Posterior cingulate gyrus (tissue), 11 donors: ENCODE measurements at places on chromosomes 13 and 19.

- no peak for DNase-seq
Measured at GRCh38 chr13:102902789-102903347, 57.0 kb downstream of the ERCC5 start.

- no peak for DNase-seq
Measured at GRCh38 chr19:2724148-2724557, 3.0 kb upstream of the DIRAS1 start.

DNA sequence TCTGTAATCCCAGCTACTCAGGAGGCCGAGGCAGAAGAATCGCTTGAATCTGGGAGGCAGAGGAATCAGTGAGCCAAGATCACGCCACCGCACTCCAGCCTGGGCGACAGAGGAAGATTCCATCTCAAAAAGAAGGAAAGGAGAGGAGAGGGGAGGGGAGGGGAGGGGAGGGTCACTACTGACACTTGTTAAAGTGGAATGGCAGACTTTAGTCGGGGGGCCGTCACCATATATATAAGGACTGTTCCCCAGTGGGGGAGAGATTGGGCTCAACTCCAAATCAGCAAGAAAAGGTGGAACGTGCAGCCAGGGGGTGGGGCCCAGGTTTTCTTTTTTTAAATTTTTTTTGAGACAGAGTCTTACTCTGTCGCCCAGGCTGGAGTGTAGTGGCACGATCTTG lies 26.2 kb downstream of the TPT1 start:
- no peak for DNase-seq

GRCh38 chr19:18310118-18310909 lies 12.6 kb downstream of the LSM4 start:
- DNase-seq: no peak

GRCh38 chr13:75443356-75443958 lies 38.5 kb downstream of the TBC1D4 start:
- DNase-seq: no peak

- DNase-seq: no peak
Measured at GRCh38 chr13:51180853-51181511, 41.2 kb upstream of the FAM124A start.

GRCh38 chr13:91572439-91572838 lies 174.0 kb downstream of the GPC5 start:
- no peak for DNase-seq

GRCh38 chr13:27920677-27921420 lies 1.0 kb downstream of the PDX1 start:
- no peak for DNase-seq

DNA sequence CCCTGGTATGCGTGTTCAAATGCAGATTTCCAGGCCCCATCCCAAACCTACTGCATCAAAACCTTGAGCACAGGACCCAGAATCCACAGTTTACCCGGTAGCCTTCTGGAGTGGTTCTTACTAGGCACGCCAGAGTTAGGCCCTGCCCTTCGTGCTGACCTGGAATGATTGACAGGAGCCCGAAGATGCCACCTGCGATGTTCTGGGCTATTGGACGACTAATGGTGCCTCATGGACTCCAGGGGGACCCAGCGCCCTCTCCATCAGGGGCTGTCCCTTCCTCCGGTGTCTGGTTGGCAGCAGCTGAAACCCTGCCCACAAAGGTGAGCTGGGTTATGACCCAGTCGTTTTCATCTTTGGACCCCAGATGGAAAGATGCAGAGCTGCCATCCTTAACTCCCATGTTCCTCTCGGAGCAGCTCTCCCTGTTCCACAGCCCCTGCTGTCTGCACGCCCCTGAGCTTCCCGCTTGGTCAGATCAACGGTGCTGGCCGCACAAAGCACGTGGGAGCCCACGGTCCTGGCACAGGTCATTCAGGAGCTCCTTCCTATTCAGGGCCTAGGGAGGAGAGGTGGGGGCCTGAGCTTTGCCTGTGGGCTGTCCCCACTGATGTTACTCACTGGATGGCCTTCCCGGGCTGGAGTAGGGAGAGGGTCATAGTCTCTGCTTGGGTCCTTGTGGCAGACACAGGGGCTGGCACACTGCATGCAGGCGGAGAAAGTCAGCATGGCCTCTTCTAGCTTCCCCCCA lies 65.8 kb downstream of the GPR12 start:
- DNase-seq: no peak

DNA sequence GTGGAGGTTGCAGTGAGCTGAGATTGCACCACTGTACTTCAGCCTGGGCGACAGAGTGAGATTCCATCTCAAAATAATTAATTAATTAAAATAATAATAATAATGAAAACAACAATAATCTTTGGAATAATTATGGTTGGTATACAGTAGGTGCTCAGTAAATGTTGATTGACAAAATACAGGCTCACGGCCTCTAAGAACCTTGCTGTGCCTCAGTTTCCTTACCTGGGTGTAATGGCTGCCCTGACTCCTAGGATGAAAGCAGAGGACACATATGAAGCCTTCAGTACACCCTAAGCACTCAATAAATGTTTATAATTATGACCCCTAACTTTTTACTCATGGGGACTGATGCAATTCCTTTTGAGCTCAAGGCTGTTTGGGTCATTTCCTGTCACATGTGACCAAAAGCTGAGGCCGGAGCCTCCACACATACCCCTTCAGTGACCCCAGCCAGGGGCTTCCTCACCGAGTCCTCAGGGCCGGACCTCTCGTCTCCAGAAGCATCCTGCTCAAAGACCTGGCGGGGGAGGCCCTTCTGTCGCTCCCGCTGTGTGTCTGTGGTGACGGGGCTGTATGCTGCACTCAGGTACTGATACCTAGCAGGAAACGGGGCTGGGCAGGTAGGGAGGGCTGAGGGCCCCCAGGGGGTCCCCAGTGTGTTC lies 10.5 kb downstream of the DOCK6 start:
- no peak for DNase-seq

DNA sequence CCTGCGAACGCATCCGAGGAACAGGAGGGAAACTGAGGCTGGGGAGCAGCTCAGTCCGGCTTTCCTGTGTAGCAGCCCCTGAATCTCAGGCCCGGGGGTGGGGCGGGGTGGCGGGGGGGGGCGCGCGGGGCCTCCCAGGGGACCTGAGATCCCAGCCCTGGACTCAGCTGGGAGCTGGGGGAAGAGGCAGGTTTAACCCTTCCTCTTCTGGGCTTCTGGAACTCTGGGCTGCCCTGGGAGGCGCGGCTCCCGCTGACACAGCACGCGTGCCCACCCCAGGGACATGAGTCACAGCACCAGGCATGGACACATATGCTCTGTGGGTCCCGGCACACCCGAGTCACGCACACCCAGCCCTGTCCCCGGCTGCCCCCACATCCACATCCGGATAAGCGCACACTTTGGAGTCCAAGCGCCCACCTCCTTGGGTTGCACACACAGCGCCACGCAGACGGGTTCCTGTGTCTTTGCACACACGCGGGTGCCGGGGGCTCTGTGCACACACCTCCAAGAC lies 3.5 kb upstream of the CIRBP start:
- no peak for DNase-seq

DNA sequence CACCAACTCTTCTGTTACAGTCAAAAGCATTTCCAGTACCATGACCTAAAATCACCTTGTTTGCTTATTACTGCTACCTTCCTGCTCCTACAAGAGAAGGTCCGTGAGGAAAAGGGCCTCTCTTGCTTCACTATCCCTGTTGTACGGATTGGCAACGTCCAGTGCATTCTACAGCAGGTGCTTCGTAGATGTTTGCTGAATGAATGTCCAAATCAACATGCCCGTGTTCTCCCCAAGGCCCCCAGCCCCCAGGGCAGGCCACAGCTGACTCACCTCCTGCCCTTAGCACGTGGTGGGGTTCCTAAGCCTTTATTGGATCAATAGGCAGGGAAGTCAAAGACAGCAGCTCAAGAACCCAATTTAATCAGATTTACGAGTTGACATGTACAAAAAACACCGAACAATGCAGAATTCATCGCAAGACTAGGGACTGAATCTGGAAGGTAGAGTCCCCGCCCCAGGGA lies 5.5 kb upstream of the NAPA start:
- no peak for DNase-seq

DNA sequence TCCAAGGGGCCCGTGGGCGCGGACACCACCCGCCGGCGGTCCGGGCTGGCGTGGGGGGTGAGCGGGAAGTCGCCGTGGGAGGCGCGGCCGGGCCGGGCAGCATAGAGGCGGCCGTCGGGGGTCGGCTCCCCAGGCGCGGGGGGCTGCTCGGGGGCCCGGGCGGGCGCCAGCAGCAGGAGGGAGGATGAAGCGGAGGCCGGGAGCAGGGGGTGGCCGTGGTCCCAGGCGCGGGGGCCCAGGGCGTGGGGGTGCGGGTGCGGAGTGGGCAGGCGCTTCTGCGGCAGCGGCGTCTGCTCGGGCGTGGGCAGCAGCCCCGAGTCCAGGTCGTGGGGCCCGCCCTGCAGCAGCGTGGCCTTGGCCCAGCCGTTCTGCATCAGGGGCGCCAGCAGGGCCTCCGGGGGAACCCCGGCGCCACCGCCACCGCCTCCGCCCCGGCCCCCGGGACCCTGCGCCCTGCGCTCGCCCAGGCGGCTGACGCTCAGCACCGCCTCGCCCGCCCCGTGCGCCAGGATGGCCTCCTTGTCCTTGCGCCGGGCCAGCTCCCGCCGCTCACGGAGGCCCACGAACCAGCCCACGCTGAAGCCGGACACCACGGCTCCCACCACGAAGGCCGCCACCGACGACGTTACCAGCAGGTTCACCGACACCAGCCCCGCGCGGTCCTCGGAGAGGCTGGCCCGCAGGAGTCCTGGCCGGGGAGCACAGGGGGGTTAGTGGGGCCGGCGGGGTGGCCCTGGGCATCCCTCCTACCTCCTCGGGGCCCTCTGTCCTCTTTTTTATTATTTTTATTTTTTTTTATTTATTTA lies 4.2 kb upstream of the LRG1 start:
- no peak for DNase-seq

GRCh38 chr13:69292789-69293425 lies 814.7 kb upstream of the ATXN8OS start:
- DNase-seq: no peak

- no peak for DNase-seq
Measured at GRCh38 chr19:49896863-49897621, at the start of gene IL4I1. TSS of gene IL4I1 (minus strand) at chr19:49896887. CDS start at chr19:49896160, 727 bp downstream.

DNA sequence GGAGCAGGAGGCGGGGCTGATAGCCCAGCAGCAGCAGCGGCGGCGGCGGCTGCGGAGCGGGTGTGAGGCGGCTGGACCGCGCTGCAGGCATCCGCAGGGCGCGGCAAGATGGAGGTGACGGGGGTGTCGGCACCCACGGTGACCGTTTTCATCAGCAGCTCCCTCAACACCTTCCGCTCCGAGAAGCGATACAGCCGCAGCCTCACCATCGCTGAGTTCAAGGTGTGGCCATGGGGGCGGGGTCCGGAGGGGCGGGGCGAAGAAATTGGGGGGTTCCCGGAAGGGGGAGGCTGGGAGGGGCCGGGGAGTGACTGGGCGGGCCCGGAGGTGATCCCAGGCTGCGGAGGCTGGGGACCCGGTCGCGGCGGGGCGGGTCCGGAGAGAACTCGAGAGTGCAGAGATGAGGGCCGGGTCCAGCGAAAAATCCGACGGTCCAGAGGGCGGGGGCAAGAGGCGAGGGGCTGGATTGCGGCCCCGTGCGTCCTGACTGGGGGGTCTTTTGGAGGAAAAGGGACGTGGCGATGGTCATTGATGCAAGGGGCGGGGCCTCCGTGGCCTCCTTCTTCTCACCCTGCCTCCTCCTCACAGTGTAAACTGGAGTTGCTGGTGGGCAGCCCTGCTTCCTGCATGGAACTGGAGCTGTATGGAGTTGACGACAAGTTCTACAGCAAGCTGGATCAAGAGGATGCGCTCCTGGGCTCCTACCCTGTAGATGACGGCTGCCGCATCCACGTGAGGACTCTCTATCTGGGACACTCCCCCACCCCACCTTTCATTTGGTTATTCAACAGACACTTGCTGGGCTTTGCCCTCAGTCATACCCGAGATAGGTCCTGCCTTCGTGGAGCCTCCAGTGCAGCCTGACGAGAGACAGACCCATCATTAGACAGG lies at the start of gene TBCB:
TSS of gene TBCB (plus strand) at position 16 of the 891 bp plus-strand sequence. CDS start at position 109, 93 bp downstream.
- DNase-seq: no peak

DNA sequence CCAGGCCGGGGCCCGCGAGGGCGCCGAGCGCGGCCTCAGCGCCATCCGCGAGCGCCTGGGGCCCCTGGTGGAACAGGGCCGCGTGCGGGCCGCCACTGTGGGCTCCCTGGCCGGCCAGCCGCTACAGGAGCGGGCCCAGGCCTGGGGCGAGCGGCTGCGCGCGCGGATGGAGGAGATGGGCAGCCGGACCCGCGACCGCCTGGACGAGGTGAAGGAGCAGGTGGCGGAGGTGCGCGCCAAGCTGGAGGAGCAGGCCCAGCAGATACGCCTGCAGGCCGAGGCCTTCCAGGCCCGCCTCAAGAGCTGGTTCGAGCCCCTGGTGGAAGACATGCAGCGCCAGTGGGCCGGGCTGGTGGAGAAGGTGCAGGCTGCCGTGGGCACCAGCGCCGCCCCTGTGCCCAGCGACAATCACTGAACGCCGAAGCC lies 3.3 kb downstream of the APOE start:
- DNase-seq: no peak

- DNase-seq: no peak
Measured at GRCh38 chr13:78182813-78183212, 264.2 kb upstream of the EDNRB start.

DNA sequence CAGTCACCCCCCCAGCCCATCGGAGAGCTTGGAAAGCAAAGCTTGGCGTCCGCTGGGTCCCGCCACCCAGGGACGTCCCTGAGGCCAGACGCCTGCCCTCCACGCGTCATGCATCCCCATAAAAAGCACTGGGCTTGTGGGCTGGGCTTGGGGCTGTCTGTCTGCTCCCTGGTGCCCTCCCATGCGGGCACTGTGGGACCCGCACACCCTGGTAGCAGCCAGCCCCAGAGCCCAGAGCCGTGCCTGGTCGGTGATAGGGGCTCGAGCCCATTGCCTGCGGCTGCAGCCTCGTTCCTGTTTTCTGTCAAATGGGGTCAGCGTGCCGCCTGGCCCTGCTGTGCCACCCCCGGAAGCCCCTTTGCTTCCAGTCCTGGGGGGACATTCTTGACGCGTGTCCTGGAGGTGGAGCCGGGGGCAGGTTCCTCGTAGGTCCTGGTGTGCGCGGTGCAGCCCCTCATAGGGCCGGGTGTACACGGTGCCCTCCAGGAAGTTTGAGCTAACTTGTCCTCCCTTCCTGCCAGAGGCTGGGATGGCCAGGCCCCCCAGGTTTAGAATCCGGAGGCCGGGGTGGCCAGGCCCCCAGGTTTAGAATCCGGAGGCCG lies 4.3 kb upstream of the GZMM start:
- DNase-seq: no peak

DNA sequence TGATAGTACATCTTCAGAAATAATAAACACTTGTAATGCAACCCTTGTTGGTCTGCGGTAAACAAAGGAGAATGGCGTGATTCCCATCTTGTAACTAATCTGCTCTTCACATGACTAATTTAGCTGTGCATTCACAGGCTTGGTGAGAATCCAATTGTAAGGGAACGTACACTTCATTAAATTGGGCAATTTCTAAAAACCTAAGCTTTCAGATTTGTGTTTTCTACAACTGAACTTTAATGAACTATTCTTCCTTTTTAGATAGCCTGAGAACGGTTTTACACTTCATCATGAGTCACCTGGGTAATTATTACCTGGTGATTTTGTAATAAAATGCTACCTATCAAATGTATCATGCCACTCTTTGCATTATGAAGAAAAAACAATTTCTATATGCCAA lies 306.9 kb downstream of the KLF5 start:
- no peak for DNase-seq
